NCI-H524 (cell line): ENCODE measurements at places on chromosomes 5 and 9.
A peak's percentile ranks its signal among the peaks of the same experiment; 100 is the strongest.

GRCh38 chr9:76700916-76701315, 63.3 kb upstream of the PCA3 start:
- DNase-seq: no peak

GRCh38 chr5:81014348-81014747, 54.2 kb downstream of the RASGRF2 start:
- DNase-seq: no peak

DNA sequence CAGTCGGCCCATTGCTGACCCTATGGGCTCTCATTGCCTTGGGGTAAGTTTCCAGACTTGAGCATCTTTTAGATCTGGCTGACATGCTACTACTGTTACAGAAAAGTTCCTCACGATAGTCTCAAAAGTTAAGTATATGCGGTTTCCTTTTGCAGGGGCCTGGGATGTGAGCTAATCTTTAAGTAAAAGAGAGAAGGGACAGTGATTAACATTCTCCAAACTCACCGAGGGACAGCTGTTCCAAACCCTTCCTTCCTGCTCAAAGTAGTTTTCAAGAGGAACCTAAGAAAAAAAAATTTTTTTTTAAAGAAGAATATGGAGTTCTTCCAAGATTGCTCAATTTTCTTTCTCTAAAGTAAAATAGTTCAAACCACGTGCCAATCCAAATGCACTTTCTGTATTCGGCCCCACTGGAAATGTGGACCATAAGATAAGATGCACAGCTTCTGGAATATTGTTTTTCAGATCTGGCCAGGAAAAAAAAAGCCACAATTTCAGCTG, 168.0 kb upstream of the SPRY4 start:
- DNase-seq: no peak

DNA sequence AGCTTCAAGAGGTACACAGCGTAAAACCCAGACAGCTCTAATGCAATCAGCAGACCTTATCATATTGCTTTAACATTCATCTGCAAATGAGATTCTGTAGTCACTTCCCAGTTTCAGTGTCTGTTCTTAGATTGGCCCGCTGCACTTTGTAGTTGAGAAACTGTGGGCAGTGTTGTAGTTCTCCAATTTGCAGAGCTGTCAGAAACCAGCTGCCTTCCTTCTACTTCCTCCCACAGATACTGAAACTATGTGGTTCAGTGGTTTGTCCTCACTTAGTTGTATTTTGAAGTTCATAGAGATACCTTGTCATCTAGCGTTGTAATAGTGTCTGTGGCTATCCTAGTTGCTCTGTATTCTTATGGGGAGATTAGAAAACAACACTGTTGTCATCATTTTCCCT, 39.6 kb upstream of the TRIM36 start:
- DNase-seq: no peak

GRCh38 chr9:22446950-22447617, 460 bp downstream of the DMRTA1 start:
- DNase-seq: peak; percentile 88

- DNase-seq: no peak
Observed at GRCh38 chr9:128747241-128747640, 23.3 kb upstream of the ZDHHC12 start.

DNA sequence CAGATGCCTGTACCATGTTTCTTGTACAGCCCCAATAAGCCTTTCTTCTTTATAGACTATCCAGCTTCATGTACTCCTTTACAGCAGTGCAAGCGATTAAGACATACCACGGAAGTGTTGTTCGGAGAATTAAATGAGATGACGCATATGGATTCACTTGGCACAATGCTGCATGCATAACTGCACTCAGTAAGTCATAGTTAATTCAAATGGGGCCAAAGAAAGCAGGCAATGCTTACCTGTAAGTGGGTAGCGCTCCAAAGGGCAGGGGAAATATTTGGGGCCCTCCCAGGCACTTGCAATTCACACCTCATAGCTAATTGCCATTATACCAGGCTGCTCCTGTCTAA, 7.7 kb upstream of the ADRA1B start:
- no peak for DNase-seq
